ENCODE measurements at places on chromosomes 2 and 18.

GRCh38 chr18:12041561-12041960 is 52.1 kb upstream of the ANKRD62 start:
- peak; percentile 59 for DNase-seq

DNA sequence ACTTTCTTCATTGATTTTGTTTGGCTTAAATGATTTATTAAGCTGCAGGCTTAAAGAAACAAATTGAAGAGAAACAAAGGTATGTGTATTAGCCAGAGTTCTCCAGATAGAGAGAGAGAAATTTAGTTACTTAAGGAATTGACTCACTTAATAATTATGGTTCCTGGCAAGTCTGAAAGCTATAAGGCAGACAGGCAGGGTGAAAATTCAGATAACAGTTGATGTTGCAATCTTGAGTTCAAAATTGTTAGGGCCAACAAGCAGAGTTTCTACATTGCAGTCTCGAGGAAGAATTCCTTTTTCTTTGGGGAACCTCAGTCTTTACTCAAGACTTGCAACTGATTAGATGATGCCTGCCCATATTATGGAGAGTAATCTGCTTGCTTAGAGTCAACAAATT is 593.5 kb downstream of the ADCYAP1 start:
- peak; percentile 46 for DNase-seq

DNA sequence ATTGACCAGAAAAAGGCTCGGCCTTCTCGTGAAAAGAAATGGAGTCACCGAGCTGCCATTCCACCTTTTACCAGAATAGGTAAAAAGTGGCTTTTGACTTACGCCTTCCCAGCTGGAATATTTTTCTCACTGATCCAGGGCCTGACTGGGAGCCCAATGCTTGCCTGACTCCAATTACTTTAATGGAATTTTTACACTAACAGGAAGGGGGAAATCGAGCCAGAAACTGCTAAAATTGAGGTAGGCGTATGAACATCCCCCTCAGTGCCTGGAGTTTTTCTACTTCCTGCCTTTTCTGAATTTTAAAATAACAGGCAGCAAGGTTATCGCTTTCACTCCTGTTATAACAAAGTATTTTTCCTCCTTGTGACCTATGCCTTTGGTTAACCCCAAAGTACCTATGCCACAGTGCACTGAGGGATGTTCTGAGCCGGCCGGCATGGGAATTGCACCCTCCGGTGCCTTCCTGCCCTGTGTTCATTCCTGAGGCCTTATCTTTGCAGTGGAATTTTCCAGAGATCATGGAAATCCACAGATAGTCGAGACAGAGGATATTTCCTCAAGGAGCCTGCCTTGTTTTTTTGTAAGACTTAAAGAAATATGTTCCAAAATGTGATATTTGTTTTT is 18.3 kb upstream of the RPL31 start:
- peak; percentile 30 for DNase-seq

- peak; percentile 41 for DNase-seq
These were observed 499.0 kb downstream of the TMX3 start for GRCh38 chr18:68215931-68216330.

GRCh38 chr2:237159006-237159911 is 73.6 kb downstream of the COPS8 start:
- no peak for DNase-seq

GRCh38 chr2:227160164-227160563 is 3.8 kb downstream of the COL4A4 start:
- DNase-seq = no peak

GRCh38 chr2:113172721-113173541 is 840 bp upstream of the PSD4 start:
- no peak for DNase-seq

DNA sequence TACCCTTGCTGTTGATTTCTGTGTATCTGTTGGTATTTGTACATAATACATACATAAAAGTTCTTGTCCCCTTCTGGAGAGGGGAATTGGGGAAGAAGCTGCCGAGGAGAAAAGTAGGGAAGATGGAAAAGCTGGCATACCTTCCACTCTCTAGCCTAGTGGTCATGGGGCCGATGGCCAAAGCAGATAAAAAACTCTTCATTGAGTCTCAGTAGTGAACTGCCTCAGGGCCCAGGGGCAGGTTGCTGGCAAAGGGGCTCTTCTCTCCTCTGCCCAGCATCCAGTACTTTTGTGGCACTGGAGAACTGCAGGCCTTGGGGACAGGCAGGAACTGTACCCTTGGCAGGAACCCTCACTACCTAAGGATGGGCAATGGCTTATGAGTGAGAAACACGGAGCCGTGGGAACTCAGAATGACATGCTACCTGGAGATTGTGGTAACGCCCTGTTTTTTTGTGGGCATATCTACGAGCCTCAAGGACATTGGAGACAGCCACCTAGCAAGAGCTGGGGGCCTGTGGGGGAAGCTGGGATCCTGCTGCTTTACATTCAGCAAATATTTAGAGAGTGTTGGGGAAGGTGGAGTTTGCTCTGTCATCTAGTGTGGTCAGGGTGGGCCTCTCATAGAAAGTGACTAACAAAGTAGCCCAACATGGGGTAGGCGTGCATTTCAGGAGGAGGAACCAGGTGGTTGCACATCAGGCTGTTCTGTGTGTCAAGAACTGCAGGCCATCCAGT is 22.6 kb upstream of the ITGB6 start:
- no peak for DNase-seq

DNA sequence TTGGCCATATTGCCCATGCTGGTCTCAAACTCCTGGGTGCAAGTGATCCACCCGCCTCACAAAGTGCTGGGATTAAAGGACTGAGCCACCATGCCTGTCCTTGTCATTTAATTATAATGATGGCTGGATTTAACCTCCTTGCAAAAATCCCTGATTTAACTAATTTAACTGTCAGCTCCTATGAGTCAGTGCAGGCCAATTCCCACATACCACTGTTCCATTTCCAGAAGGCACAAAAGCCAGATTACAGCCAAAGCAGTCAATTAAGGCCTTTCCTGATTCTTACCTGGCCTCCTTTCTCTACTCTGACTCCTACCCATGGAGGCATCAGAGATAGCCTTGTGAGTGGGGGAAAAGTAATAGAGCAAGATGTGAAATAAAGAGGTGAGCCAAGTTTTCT is 12.3 kb upstream of the SLC35F5 start:
- no peak for DNase-seq

- DNase-seq = peak; percentile 10
These were observed 4.8 kb downstream of the TMEM200C start for GRCh38 chr18:5890331-5891183.

GRCh38 chr2:231918501-231919330 is 7.5 kb downstream of the NPPC start:
- DNase-seq = no peak

Data from NCI-H226 (cell line).